ENCODE measurements at places on chromosomes 5 and 9. TPM values are rescaled to one million over a fixed set of nuclear protein-coding genes. Genes with fewer than 3 reads are reported as not detected.

PALM2AKAP2 gene
- total RNA-seq: 39.7 TPM

RMRP gene
- total RNA-seq: 21,148 TPM

ITK gene
- not detected for total RNA-seq

MVB12B gene
- 38.0 TPM for total RNA-seq

DNA sequence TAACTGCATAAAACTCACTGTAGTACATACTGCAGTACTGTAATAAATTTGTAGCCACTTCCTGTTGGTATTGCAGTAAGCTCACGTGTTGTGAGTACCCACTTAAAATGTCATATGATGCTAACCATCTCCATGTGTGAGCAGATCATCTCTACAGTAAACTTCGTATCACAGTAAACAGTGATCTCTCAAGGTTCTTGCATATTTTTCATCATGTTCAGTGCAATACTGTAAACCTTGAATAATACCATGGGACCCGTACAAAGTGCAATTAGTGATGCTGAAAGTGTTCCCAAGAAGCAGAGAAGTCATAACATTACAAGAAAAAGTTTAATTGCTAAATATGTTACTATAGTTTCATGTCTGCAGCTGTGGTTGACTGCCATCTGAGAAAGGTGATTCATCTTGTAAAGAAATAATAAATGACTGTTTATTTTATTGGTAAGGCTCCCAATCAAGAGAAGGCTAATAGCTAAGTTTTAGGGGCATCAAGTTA lies 253.8 kb upstream of the POU5F2 start:
- peaks cover 14% of the 10 kb centered on the region for H3K4me1 ChIP-seq
- peaks cover under 1% of the 10 kb centered on the region for H3K36me3 ChIP-seq
- DNase-seq: no peak
- no peaks in the 10 kb centered on the region for H3K27me3 ChIP-seq
- H3K4me3 ChIP-seq: no peak overlapping the region

GRCh38 chr5:31436851-31437250 lies 95.0 kb downstream of the DROSHA start:
- H3K36me3 ChIP-seq: peaks cover 35% of the 10 kb centered on the region
- H3K27ac ChIP-seq: no peak overlapping the region
- H3K4me1 ChIP-seq: no peaks in the 10 kb centered on the region

GRCh38 chr9:124001866-124002525 lies 9.6 kb upstream of the LHX2 start:
- peaks cover 20% of the 10 kb centered on the region for H3K4me1 ChIP-seq
- peaks cover 92% of the 10 kb centered on the region for H3K27me3 ChIP-seq
- DNase-seq: no peak
- H3K4me3 ChIP-seq: no peak overlapping the region
- H3K27ac ChIP-seq: no peak overlapping the region

DNA sequence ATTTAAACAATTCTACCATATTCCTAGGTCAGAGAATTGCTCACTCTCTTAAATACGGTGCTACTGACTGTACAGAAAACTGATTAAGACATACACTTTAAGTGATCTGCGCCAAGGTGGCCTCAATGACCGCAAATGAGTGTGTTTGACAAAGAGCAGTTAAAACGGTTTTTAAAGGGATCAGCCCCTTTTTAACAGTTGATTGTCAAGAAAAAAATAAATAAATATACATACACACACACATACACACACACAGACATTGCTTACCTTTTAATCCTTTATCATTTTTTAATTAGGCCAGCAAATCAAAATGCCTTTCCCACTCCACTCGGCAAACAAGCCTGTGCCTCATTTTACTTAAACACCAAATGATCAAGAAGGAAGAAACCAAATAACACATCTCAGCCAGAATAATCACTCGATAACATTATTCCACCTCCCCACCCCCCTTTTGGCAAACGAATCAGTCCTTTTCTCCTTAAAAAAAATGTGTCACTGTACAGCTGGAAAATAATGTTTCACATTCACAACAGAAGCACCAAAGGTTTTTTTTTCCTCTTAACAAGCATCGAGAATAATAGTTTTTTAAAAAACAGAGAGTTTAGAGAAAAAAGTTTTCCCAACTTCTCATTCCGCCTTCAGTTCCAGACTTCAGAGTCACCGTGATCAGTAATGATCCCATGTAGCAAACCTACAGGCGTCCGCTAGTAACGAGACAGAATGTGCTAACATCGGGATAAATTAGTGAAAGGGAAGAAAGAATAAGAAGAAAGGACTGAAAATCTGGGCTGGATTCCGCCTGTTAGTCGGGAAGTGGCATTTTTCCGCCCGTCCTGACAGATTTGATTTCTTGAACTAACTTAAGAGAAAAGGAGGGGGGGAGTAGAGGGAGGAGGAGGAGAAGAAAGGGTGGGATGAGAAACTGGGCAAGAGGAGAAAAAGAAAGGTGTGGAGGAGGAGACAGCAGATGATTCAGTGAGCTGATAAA lies at the start of gene ZNF608:
TSS of gene ZNF608 (minus strand) at position 712 of the 988 bp plus-strand sequence. CDS start 1,650 bp downstream, outside the sequence.
- H3K36me3 ChIP-seq: no peaks in the 10 kb centered on the region
- H3K27ac ChIP-seq: no peak within 1 kb of the TSS
- DNase-seq: no peak
- H3K4me3 ChIP-seq: no peak within 1 kb of the TSS
- no peaks in the 10 kb centered on the region for H3K27me3 ChIP-seq

- H3K4me1 ChIP-seq: peaks cover 4% of the 10 kb centered on the region
- no peak overlapping the region for H3K27ac ChIP-seq
- DNase-seq: no peak
- H3K4me3 ChIP-seq: no peak overlapping the region
- no peaks in the 10 kb centered on the region for H3K36me3 ChIP-seq
- H3K27me3 ChIP-seq: no peaks in the 10 kb centered on the region
Measured at GRCh38 chr5:52498607-52499006, 289.1 kb upstream of the ITGA1 start.

Measured in mesothelial cell of epicardium (in vitro differentiated cells).